ENCODE measurements at places on chromosomes 13 and 19.

DNA sequence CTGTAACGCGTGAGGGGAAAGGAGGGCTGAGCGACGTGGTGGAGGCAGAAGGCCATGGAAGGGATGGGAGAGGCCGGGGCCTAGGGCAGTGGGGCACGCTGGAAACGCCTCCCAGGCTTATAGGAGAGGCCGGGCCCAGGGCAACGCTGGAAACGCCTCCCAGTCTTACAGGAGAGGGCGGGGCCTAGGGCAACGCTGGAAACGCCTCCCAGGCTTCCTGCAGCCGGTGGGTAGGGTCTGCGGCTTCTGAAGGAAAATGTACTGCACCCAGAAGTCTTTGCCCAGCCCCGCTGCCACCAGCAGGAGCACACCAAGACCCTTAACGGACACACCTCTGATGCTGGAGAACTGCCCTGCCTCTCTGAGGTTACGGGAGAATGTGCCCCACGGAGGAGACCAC, 9.1 kb downstream of the CACTIN start:
- peak; percentile 11 for DNase-seq

- peak; percentile 94 for DNase-seq
These were observed 110.9 kb downstream of the IER2 start for GRCh38 chr19:13260883-13261653.

DNA sequence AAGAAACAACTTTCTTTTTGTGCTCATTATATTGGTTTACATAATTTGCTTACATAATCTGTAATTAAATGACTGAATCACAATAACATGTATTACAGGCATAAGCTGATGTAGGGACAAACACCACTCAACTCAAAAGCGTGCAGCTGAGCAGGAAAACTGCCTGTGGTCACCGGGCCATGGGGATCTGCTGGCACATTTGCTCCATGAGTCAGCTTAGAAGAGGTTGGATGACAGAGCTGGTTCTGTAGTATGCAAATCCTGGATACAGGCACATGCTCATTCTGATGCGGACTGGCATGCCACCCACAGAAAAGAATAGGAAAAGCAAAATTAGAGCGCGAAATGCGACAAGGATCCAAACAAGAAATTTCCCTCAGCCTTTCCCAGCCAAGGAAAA, 128.6 kb downstream of the USP12 start:
- peak; percentile 47 for DNase-seq

GRCh38 chr13:72960541-72960940, 98.3 kb upstream of the KLF5 start:
- no peak for DNase-seq

GRCh38 chr13:80235967-80236302, 105.0 kb downstream of the SPRY2 start:
- DNase-seq, result peak; percentile 55

- no peak for DNase-seq
These were observed 22.6 kb upstream of the CDC16 start for GRCh38 chr13:114212158-114212495.
